ENCODE measurements at places on chromosomes 4 and X. TPM values are rescaled to one million over a fixed set of nuclear protein-coding genes. Genes with fewer than 3 reads are reported as not detected.

DNA sequence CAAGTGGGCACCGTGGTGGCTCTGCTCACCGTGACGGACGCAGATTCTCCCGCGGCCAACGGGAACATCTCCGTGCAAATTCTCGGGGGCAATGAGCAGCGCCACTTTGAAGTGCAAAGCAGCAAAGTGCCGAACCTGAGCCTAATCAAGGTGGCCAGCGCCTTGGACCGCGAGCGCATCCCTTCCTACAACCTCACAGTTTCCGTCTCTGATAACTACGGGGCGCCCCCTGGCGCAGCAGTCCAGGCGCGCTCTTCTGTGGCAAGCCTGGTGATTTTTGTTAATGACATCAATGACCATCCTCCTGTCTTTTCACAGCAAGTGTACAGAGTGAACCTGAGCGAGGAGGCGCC, 2.7 kb downstream of the FAT4 start:
- H3K27ac ChIP-seq, result no peak overlapping the region
- no peak for DNase-seq
- no peak overlapping the region for H3K4me3 ChIP-seq
- peaks cover 46% of the 10 kb centered on the region for H3K27me3 ChIP-seq
- peaks cover 42% of the 10 kb centered on the region for H3K4me1 ChIP-seq

GRCh38 chrX:1599791-1600405, 8.5 kb downstream of the AKAP17A start:
- no peak for DNase-seq
- H3K27me3 ChIP-seq, result no peaks in the 10 kb centered on the region
- H3K4me1 ChIP-seq, result peaks cover 10% of the 10 kb centered on the region
- peaks cover 88% of the 10 kb centered on the region for H3K36me3 ChIP-seq
- no peak overlapping the region for H3K4me3 ChIP-seq

DNA sequence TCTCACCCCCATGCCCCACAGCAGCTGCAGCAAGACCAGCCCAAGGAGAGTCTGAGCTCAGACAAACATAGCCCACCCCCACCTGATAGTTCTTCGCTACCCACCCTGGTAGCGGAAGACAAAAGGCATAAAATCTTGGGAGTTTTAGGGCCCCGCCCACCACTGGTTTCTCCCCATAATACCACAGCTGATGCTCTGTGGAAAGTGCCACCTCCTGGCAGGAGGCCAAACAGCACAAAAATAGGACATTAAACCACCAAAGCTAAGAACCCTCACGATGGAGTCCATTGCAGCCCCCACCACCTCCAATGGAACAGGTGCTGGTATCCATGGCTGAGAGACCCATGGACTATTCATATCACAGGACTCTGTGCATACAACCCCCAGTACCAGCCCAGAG, 226.7 kb downstream of the SNCA start:
- H3K4me3 ChIP-seq, result no peak overlapping the region
- DNase-seq, result no peak
- no peaks in the 10 kb centered on the region for H3K36me3 ChIP-seq
- H3K27me3 ChIP-seq, result no peaks in the 10 kb centered on the region
- no peak overlapping the region for H3K27ac ChIP-seq

GRCh38 chr4:25450491-25450901, 73.4 kb downstream of the ANAPC4 start:
- H3K4me3 ChIP-seq, result no peak overlapping the region
- no peaks in the 10 kb centered on the region for H3K4me1 ChIP-seq

DSPP gene
- not detected for total RNA-seq

Data from activated B cell treated with CpG ODN at 0.5 μM for 24 hours (primary cell).